Aortic smooth muscle cell (primary cell): ENCODE measurements at places on chromosomes 3 and 15. TPM values are rescaled to one million over a fixed set of nuclear protein-coding genes. Genes with fewer than 3 reads are reported as not detected.

The TMCO5A gene
- not detected in 2 replicates for total RNA-seq

The TMEM158 gene
- total RNA-seq: 5.4 and 13.2 TPM in 2 replicates

The IGF1R gene
- 25.0 and 44.0 TPM in 2 replicates for total RNA-seq

The SGO1 gene
- 3.5 and 4.6 TPM in 2 replicates for total RNA-seq

The GCNT3 gene
- under 0.01 TPM in 1 of 2 replicates, not detected in the other for total RNA-seq

The ANKRD63 gene
- not detected in 2 replicates for total RNA-seq

The ROBO2 gene
- 0.81 and 3.2 TPM in 2 replicates for total RNA-seq

The AGTR1 gene
- total RNA-seq: 0.37 and 0.40 TPM in 2 replicates

The AHSG gene
- total RNA-seq: not detected in 2 replicates

The GREM1 gene
- under 0.01 TPM in 2 replicates for total RNA-seq

The HDGFL3 gene
- 34.5 and 51.4 TPM in 2 replicates for total RNA-seq

The NLGN1 gene
- total RNA-seq: 2.6 and 2.8 TPM in 2 replicates

The WDR93 gene
- total RNA-seq: under 0.01 and 0.06 TPM in 2 replicates

The PDIA5 gene
- 96.0 and 155 TPM in 2 replicates for total RNA-seq

The LRRC49 gene
- 25.1 and 28.1 TPM in 2 replicates for total RNA-seq

The DAG1 gene
- 49.7 and 65.7 TPM in 2 replicates for total RNA-seq

The P2RY1 gene
- total RNA-seq: 1.2 and 1.7 TPM in 2 replicates

The KNL1 gene
- 10.8 and 15.3 TPM in 2 replicates for total RNA-seq

The GOLGA8H gene
- 1.1 and 1.8 TPM in 2 replicates for total RNA-seq

The EPHB1 gene
- total RNA-seq: 1.2 and 1.5 TPM in 2 replicates

The SH2D7 gene
- not detected in 2 replicates for total RNA-seq

The ATP13A4 gene
- 0.31 and 0.40 TPM in 2 replicates for total RNA-seq

The ISLR2 gene
- not detected in 2 replicates for total RNA-seq
